Fibroblast of skin of right quadriceps (primary cell): ENCODE measurements at places on chromosomes 1 and 21.
A peak's percentile ranks its signal among the peaks of the same experiment; 100 is the strongest.

- no peak for DNase-seq
Measured at GRCh38 chr21:46604329-46604974, 430 bp downstream of the S100B start.

GRCh38 chr1:189970331-189971230 is 507.1 kb downstream of the BRINP3 start:
- DNase-seq: no peak

DNA sequence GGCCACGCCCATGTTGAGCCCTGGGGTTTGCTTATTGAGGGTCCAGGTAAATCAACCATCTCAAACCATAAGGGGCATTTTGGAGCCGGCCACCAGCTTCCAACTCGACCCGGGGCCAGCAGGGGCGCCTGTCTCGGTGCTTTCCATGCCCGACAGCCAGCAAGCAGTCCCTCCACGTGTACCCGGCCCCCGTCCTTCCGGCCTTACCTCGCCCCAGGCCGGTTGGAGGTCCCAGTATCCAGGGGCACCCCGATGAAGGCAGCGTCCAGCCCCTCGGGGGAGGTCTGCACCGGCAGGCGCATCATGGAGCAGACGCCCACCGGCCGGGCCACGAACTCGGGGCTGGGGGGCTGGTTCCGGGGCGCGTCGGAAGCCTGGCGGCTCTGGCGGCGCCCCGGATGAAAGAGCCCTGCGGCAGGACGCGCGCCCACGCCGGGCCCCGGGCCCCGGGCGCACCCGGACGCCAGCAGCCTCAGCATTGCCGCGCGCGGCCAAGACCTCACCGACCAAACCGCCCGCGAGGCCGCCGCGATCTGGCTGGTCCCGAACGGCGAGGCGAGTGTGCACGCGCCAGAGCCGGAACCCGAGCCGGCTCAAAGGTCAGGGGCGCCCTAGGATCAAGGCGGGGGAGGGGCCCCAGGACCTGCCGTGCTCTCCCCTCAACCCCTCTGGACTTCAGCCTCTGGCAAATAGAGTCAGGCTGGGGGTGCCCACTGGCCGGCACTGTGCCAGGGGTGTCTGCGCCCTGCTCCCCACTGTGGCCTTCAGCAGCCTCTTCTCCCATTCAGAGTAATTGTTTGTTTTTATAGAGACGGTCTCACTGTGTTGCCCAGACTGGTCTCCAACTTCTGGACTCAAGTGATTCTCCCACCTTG is at the start of gene AGMAT:
TSS of gene AGMAT (minus strand) at position 563 of the 875 bp plus-strand sequence. CDS start at position 479, 84 bp downstream.
- DNase-seq: peak; percentile 34

DNA sequence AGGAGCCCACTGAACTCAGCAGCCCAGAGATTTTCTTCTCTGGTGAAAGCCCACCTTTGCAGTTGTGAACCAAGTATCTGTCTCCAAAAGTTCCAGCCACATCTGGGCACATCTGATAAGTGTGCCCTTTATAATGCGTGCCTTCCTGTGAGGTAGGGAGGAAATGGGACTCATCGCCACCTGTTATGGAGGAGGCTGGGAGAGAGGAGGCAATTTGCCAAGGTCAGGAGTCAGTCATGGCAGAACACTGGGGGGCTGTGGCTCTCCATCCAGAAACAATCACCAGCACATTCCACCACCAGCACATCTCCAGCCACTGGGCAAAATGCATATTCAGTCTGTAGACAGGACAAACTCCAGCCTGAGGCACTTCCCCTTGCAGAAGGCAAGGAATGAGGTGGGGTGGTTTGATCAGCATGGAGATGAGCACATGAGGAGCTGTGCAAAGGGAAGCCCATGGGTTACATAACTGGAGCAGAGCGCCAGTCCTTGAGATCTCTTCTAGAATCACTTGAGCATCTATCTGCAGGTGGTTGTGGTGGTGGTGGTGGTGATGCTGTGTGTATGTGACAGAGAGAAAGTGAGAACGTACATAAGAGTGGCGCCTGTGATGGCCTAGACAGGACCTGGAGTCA is 15.0 kb upstream of the LEMD1 start:
- no peak for DNase-seq

GRCh38 chr1:184597650-184598357 is 156.9 kb downstream of the EDEM3 start:
- DNase-seq: peak; percentile 68
